GM12892 (cell line): ENCODE measurements at places on chromosomes 16 and 17.

- no peak for DNase-seq
These were observed 12.5 kb downstream of the NOB1 start for GRCh38 chr16:69741951-69742904.

- DNase-seq: no peak
These were observed 8.6 kb downstream of the ATP2A3 start for GRCh38 chr17:3955673-3955988.

DNA sequence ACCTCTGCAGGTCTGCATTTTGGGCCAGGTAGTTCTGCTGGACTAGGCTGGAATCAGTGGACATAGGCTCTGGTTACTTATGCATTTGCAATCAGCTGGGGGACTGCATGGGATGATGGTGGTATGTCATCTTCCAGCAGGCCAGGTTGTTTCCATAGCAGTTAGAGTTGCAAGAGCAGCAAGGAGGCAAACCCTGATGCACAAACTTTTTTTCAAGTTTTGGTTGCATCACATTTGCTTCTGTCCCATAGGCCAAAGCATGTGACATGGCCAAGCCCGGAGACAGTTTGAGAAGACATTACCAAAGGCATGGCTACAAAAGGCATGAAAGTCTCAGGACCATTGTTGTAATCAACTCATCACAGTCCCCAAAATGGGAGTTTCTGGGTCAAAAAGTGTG, 58.2 kb downstream of the PRKCB start:
- no peak for DNase-seq

DNA sequence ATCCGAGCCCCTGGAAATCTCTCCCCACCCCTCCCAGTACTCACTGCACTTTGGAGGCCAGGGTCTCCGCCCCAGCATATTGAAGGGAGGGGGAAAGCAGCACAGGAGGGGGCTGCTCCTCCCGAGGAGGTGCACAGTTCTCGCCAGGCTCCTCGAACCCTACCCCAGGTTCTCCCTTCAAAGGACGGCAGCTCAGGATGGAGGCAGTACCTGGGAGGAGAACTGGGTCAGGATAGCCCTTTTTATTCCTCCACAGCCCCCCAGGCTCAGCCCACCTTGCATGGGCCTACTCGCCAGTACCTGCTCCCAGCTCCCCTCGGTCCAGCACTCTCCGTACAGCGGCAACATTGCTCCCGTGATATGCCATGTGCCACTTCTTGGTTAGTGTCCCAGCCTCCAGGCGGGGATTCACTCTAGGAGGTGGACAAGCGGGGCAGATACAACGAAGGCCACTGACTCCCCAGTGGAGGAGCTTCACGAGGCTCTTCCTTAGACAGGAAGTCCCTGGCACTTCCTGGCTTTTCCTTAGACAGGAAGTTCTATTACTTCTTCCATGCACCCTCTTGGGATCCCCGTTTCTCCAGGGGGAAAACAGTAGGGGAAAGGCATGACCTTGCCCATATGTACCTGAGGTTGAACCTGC, 2.1 kb upstream of the GPS2 start:
- no peak for DNase-seq

- no peak for DNase-seq
These were observed 50.8 kb upstream of the CDR2 start for GRCh38 chr16:22425036-22425801.

DNA sequence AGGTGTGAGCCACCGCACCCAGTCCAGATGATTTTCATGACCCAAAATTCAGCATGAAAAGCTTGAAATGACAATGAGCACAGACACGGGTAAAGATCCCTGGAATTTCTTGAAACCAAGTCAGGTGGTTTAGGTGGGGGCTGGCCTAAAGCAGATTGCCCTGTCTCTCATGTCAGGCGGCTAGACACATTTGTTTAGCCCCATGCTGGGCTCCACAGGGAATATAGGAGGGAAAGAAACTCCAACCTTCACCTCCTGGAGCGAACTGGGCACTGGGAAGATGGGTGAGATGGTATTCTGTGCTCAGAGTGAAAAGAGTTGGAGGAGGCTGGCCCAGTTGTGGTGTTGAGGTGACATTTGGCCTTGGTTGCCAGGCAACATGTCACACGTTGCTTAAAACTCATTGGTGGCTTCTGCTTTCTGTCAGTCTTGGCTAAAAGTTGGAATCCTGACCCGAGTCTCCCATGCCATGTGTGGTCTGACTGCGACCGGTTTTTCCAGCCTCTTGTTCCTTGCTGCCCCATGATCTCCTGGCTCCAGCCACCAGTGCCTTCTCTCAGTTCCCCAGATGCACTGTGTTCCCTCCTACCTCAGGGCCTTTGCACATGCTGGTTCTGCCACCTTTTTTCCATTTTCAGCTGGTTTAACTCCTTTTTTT, 113.7 kb downstream of the ABCC6 start:
- DNase-seq: no peak

GRCh38 chr17:15440347-15440746, 27.1 kb downstream of the CDRT4 start:
- no peak for DNase-seq

DNA sequence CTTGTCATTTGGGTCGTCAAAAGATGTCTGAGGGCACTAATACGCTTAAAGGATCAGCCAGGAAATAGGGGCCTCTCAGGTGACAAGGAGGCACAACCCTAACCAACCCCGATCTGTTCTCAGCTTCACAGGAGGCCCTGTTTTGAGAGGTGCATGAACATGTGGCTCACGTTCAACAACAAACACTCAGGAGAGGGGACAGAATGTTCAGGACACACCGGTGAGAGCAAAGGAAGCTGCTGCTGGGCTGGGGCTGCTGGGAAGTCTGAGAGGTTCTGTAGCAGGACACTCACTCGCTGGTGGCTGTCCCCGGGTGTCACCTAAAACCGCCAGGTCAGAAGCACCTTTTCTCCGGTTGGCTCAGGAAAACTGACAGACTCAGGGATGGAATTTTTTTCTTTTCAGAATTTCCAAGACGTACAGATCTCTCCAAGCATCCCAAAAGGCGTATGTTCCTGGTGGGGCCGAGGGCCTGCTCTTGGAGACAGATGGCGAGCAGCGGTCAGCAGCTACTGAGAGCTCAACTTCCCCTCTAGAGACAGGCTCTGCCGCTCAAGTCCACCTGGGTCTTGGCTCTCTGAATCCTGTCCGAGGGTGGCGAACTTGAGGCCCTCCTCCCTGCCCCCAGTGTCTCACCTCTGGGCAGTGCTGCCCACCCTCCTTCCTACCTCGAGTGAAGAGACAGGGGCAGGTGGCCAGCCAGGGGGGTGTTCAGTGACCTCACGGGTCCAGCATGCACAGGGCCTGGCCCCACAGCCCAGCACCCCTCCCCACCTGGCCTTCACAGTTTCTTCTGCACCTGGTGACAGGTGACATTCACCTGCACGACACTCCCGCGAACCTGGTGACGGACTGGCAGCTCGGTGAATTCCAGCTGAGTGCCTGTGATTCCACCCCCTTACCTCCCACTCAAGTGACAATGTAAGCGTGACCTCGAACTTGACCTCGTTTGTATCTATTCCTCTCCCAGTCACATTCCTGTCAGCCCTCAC, 22.9 kb downstream of the CLUH start:
- DNase-seq: no peak
